ENCODE measurements at places on chromosomes 3 and 15. TPM values are rescaled to one million over a fixed set of nuclear protein-coding genes. Genes with fewer than 3 reads are reported as not detected.

- no peaks in the 10 kb centered on the region for H3K4me1 ChIP-seq
- H3K27ac ChIP-seq, result no peak overlapping the region
- no peaks in the 10 kb centered on the region for H3K27me3 ChIP-seq
- no peak overlapping the region for H3K4me3 ChIP-seq
- no peaks in the 10 kb centered on the region for H3K36me3 ChIP-seq
These were observed 207.6 kb downstream of the ADAMTS17 start for GRCh38 chr15:100134089-100134583.

- no peak overlapping the region for H3K4me3 ChIP-seq
- no peaks in the 10 kb centered on the region for H3K4me1 ChIP-seq
- no peak for DNase-seq
- no peaks in the 10 kb centered on the region for H3K36me3 ChIP-seq
These were observed 26.8 kb downstream of the SERPINI1 start for GRCh38 chr3:167762296-167762695.

DNA sequence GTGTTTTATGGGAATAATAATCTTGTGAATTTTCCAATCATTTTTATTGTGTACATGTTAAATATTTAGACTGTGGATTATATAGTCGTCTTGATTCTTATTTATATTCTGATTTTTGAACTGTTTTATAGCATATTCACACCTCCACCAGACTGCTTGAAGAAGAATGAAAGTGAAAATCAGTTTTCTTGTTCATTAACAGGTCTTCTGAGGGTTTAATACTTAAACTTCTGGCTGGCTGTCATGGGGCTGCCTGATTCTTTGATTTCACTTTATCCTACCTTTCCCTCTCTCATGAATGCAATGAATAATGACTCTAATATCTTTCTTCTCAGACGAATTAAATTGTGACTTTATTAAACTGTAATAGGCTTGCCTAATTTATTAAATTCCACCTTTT is 56.2 kb downstream of the ATP2C1 start:
- H3K27me3 ChIP-seq, result no peaks in the 10 kb centered on the region
- no peak for DNase-seq
- H3K27ac ChIP-seq, result no peak overlapping the region
- no peak overlapping the region for H3K4me3 ChIP-seq
- no peaks in the 10 kb centered on the region for H3K4me1 ChIP-seq

GRCh38 chr3:131669600-131669999 is 166.8 kb upstream of the MRPL3 start:
- no peaks in the 10 kb centered on the region for H3K4me1 ChIP-seq
- H3K27ac ChIP-seq, result no peak overlapping the region
- no peaks in the 10 kb centered on the region for H3K36me3 ChIP-seq
- H3K27me3 ChIP-seq, result no peaks in the 10 kb centered on the region

DNA sequence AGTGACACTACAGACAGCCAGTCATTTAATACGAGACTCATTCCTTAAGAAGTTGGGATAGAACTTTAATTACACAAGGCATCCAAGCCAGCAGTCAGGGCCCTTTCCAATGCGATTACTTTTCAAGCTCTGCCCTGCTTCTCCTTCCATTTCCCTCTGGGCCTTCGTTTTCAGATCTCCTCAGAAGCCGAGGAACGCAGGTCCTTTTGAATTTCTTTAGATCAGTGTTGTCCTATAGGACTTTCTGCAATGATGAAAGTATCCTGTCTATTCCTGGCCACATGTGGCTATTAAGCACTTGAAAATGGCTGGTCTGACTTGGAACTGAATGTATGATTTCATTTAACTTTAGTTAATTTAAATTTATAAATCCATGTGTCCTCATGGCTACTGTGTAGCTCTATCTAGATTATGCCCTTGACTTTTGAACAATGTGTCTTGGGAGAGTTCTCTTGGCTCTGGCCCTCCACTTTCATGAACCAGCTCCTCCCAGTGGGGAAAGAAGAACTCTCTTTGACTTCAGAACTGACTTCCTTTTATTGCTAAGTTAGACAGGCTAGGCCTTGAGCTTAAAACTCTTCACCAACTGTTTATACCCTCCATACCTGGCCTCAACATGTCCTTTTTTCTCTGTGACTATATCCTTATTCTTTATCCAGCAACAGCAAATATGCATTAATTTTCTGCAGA is 22.6 kb downstream of the TGFBR2 start:
- no peak overlapping the region for H3K4me3 ChIP-seq
- H3K36me3 ChIP-seq, result no peaks in the 10 kb centered on the region

DNA sequence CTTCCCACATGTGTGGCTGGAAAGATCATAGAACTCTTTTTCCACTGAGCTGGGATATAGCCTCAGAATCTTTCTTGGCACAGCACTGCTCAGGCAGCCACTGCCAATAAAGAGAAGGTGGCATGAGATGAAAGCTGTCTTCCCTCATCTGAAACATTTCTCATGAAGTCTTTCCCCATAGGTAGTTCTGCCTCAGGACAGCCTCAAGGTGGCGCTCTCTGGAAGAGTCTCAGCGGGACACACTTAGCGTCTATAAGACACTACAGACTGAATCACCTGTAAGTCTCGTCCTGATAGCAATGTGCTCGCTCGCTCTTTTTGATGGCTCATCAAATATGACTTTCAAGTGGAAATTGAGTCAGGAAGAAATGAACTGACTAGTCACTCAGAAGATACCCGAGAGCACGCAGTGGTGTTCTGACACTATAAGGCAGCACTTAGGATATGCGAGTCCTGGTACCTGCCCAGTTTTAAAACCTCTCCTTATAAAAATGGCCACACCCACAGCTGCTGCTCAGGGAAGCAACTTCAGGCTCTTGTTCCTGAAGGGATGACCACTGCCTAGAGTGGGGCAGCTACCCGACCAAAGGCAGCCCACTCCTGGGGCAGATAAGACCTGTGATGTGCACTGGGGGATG is 269.5 kb downstream of the SUCLG2 start:
- peak; percentile 59 for DNase-seq
- peaks cover 35% of the 10 kb centered on the region for H3K4me1 ChIP-seq
- H3K4me3 ChIP-seq, result no peak overlapping the region

GRCh38 chr3:53570081-53570480 is 75.7 kb downstream of the CACNA1D start:
- H3K27ac ChIP-seq, result peak overlapping the region; percentile 66
- no peaks in the 10 kb centered on the region for H3K36me3 ChIP-seq
- no peak for DNase-seq
- no peaks in the 10 kb centered on the region for H3K27me3 ChIP-seq
- peaks cover 26% of the 10 kb centered on the region for H3K4me1 ChIP-seq

GRCh38 chr3:116083683-116084082 is 361.6 kb downstream of the LSAMP start:
- H3K4me1 ChIP-seq, result no peaks in the 10 kb centered on the region

DNA sequence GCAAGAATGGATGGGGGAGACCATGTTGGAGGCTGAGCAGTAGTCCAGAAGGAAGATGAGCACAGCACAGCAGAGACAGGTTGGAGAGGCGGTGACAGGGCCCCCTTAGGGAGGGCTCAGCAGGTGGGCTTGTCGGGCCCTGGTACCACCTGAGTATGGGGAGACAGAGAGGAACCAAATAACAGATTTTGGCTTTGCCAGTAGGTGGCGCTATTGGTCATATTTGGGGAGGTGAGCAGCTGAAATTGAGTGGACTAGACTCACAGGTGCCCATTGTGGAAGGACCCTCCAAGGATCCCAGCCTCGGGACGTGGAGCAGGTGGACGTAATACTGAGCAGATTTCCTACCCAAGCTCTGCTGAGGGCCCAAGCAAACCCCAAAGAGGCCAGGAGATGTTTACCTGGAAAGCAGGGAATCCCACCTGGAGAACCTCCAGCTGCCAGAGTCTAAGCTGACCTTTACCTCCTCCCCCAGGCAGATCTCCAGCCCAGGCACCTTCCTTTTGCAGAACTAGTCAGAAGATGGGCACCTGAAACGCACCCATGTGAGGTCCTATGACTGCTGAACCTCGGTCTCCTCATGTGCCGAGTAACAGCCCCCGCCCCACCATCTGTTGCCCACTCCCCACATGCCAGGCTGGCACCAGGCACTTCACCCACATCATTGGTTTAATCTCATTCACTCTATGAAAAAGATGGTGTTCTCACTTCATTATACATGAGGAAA is 24.6 kb upstream of the CORO2B start:
- no peak overlapping the region for H3K4me3 ChIP-seq
- H3K4me1 ChIP-seq, result no peaks in the 10 kb centered on the region
- H3K27ac ChIP-seq, result no peak overlapping the region

DNA sequence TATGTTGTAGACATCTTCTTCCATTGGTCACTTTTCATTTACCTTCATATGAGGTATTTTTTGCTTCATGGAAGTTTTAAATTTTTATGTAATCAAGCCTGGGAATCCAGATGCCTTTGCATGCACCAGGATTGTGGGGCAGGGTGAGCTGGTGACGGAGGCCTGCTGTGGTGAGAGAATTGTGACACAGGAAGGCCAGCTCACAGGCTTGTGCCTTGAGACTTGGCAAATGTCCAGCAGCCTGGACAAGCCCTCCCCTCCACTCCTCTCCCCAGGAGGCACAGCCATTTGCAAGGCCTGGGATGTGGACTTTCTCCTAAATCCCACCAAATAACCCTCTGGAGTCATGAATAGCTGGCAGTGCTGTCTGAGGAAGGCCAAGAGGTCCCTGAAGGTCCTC is 67.4 kb downstream of the RHCG start:
- H3K36me3 ChIP-seq, result no peaks in the 10 kb centered on the region
- peaks cover 8% of the 10 kb centered on the region for H3K4me1 ChIP-seq

DNA sequence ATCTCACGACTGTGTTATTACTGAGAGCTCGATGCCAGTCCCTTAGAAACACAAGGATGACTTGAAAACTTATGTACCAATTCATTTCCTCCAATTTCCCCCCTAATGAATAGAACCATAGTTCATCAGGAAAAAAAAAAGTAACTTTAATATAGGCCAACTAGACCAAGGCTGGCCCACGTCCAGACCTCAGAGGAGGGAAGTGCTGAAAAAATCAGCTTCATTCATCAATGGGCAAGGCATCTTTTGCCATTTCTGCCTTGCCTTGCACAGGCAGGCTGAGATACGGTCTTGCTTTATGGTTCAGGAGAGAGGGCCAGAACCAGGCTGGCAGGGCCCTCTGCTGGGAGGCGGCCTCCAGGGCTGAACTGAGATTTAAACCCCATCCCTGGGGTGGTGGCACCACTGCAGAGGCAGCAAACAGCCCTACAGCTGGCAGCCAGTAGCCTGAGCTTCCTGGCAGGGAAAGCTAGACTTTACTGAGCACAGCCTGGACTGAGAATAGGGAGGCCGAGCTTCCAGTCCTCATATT is 104.1 kb upstream of the TNFAIP8L3 start:
- H3K4me1 ChIP-seq, result no peaks in the 10 kb centered on the region
- DNase-seq, result no peak
- no peak overlapping the region for H3K27ac ChIP-seq

GRCh38 chr15:37891766-37892368 is 42.6 kb upstream of the TMCO5A start:
- no peaks in the 10 kb centered on the region for H3K27me3 ChIP-seq
- H3K36me3 ChIP-seq, result no peaks in the 10 kb centered on the region
- no peaks in the 10 kb centered on the region for H3K4me1 ChIP-seq
- no peak overlapping the region for H3K27ac ChIP-seq

DNA sequence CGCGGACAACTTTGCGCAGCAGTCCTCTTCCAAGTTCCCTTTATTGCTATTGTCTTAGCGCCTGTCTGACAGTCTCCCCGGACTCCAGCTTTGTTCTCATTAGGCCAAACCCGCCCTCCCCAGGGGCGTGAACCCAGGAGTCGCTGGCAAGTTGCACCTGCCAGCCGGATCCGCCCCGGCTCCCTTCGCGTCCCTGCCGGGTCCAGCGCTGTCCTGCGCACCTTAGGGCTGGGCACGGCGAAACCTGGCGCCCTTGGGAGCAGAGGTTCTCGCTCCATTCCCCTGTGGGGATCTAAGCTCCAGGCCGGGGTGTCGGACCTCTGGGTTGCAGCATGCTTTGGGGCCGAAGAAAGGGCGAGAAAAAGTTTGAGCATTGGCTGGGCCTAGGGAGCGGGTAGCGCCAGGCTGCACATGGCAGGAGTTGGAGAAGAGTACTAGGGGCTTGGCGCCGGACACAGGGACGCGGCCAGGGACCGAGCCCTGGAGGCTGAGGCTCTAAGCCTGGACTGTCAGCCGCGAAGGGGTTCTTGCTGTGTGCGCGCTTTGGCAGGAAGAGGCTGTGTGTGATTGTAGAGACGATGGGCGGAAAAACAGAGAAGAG is 335.1 kb upstream of the THRB start:
- no peak overlapping the region for H3K27ac ChIP-seq
- H3K36me3 ChIP-seq, result no peaks in the 10 kb centered on the region

- H3K27ac ChIP-seq, result no peak overlapping the region
- H3K4me3 ChIP-seq, result no peak overlapping the region
- no peak for DNase-seq
- H3K36me3 ChIP-seq, result no peaks in the 10 kb centered on the region
These were observed 13.6 kb upstream of the COMMD2 start for GRCh38 chr3:149765762-149766334.

DNA sequence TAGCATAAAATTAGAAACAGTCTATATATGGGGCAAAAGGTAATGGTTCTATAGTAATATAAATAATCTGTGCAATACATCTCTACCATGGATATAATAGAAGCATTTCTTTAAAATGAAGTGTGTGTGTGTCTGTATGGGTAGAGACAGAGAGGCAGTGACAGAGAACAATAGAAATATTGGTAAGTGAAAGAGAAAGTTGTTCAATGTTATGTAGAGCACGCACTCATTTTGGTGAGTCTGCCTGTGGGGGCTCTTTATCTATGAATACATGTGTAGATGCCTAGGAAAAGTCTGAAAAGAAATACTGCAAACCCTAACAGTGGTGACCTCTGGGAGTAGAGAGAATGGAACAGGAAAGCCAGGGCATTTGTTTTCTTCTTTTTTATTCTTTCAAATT is 182.6 kb downstream of the STAC start:
- H3K4me1 ChIP-seq, result no peaks in the 10 kb centered on the region
- no peak overlapping the region for H3K4me3 ChIP-seq
- H3K27ac ChIP-seq, result no peak overlapping the region
- DNase-seq, result no peak
- no peaks in the 10 kb centered on the region for H3K27me3 ChIP-seq
- H3K36me3 ChIP-seq, result no peaks in the 10 kb centered on the region

The PLA2G4D gene
- 1.0 TPM for total RNA-seq

The CLSTN2 gene
- 17.0 TPM for total RNA-seq

The TMEM43 gene
- 51.7 TPM for total RNA-seq

The TMEM207 gene
- not detected for total RNA-seq

The ACY1 gene
- 81.9 TPM for total RNA-seq

The MAP6D1 gene
- 1.4 TPM for total RNA-seq

The CSPG5 gene
- total RNA-seq, result 0.50 TPM

The CTXN2 gene
- not detected for total RNA-seq

The CIDEC gene
- 0.22 TPM for total RNA-seq

The CCDC13 gene
- 0.40 TPM for total RNA-seq

The TMEM40 gene
- 0.17 TPM for total RNA-seq
